Ovary (tissue), 10 donors: ENCODE measurements at places on chromosomes 13 and 19.

DNA sequence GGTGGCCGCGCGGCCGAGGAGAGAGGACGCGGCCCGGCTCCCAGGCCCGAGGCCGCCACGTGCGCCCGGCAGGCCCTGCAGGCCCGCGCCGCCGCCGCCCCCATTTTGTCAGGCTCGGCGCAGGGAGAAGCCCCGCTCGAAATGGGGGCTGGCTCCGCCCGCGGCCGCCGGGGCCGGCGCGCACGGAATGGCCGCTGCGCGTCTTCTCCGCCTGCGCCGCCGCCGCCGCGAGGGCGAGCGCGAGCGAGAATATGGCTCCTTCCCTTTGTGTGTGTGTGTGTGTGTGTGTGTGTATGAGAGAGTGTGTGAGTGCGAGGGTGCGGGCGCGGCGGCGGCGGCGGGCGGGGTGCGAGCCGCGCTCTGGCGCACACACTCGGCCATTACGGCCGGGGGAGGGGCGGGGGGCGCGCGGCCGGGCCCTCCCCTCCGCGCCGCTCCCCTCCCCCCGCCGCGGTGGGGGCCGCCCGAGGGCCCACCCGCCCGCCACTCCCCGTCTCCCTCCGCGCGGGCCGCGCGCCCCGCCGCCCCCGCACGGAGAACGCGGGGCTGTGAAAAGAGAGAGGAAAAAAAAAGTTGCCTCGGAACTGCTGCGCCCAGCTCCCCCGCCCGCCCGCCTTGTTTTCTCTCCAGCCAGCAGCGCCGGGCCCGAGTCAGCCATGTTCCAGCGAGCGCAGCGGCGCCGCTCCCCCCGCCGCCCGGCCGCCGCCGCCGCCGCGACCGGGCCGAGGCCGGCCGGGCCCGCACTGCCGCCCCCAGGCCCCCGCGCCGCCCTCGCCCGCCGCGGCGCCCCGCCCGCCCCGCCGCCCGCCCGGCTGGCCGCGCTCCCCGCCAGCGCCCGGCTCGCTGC is 1.0 kb downstream of the HMGB1 start:
- DNase-seq = peak; percentile 87

GRCh38 chr19:47573071-47574026 is at the start of gene ZNF541:
Gene ZNF541, minus strand, starts transcription at chr19:47573148. Its CDS starts 17,292 bp downstream, at chr19:47555856.
- peak; percentile 49 for DNase-seq

DNA sequence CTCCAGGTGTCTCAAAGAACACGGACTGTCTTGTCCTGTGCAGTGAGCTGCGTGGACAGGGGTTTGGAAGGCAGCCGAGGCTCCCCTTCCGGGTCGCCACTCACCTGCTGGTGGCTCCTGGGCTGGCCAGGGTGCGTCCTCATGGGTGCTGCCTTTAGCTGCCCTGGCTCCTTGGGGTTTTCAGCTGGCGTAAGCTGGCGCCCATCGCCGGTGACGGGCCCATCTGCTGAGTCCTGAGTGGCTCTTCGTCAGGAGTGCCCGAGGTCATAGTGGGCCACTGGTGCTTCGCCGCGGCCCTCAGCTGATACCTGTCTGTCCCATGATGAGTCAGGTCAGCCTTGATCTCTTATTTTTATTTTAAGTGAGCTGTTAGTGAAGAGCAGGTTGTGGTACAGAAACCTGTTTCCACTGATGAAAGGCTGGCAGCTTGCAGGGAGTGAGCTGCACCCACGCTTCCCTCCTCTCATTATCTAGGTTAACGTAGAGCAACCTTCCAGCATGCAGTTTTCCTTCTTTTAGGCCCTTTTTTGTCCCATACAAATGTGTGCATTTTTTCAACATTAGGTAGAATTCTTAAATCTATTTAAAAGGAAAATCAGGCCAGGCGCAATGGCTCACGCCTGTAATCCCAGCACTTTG is 18.4 kb downstream of the EPN1 start:
- DNase-seq = no peak

GRCh38 chr13:31199527-31199848 is 287 bp upstream of the B3GLCT start:
- no peak for DNase-seq

GRCh38 chr19:3368848-3369336 is 2.5 kb downstream of the NFIC start:
- DNase-seq = no peak

GRCh38 chr13:68066879-68067513 is 836.9 kb upstream of the PCDH9 start:
- no peak for DNase-seq

- DNase-seq = no peak
Measured at GRCh38 chr13:112835796-112836195, 133.2 kb upstream of the MCF2L start.

DNA sequence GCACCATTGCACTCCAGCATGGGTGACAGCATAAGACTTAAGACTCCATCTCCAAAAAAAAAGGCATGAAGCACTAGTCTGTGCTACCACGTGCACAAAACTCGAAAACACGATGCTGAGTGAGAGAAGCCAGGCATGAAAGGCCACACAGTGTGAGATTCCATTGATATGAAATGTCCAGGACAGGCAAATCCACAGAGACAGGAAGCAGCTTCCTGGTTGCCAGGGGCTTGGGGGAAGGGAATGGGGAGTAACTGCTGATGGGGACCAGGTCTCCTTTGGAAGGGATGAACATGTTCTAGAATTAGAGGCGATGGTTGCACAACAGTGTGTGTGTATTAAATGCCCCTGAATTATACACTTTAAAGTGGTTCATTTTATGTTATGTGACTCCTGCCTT is 15.9 kb upstream of the JUND start:
- no peak for DNase-seq
